Neural progenitor cell (in vitro differentiated cells): ENCODE measurements at places on chromosomes 7 and 10.

DNA sequence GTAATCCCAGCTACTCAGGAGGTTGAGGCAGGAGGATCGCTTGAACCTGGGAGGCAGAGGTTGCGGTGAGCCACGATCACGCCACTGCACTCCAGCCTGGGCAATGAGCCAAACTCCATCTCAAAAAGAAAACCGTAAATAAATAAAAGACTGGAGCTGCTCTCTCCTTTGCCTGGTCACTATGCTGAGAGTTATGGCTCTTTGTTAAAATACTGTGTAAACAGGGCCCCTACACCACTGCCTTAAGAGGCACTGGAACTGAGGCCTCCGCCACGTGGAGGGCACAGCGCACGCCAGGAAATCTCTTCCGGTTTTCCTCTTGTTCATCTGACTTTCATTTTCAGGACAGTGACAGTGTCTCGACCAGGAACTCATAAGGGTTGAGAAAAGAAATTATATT is 123.3 kb downstream of the PAXIP1 start:
- no peak for DNase-seq

GRCh38 chr7:39095875-39096619 is 118.3 kb downstream of the POU6F2 start:
- DNase-seq, result no peak

DNA sequence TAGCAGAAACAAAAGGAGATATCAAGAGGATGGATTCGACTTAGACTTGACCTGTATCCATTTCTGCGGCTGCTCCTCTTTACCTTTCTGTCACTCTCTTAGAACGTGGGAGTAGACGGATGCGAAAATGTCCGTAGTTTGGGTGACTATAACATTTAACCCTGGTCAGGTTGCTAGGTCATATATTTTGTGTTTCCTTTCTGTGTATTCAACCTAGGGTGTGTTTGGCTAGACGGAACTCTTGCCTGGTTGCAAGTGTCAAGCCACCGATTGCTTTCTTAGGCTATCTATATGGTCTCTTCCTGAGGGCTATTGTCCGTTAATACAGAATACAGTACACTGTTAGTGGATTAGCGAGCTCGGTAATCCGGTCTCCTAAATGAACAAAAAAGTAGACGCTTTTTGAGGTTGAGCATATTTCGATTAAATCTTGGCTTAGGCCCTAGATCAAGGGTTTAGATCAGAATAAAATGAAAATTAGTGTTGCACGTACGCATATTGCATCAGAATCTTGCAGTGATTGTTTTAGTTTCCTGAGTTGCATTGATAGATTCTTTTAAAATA is 1.2 kb downstream of the PTEN start:
- peak; percentile 68 for DNase-seq

GRCh38 chr7:11331128-11332102 is 357.7 kb downstream of the PHF14 start:
- no peak for DNase-seq

DNA sequence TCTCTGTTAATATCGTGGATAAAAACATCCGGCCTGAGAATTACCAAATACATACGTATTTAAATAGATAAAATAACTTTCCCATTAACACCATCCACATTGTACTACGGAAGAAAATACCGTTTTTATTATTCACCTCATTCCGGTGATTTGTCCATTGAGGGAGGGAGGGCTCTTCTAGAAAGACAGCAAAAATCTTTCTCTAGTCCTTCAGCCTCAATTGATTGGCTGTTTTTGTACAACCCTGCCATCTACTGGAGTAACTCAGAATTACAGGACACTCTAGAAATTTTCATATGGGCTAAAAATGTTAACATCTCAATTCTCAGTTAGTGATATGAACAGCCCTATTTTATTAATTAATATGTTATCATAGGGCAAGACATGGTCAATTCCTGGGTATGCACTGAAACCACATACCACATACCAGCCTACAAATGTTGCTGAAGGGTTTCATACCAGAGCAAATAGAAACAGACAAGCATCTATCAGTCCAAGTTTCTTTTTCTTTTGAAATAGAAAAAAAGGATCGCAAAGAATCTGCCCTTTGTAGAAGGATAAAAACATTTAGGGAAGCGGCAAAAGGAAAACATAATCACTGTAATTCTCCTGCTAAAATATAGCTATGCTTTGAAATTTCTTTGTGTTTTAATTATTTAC is 55.8 kb upstream of the CDCA7L start:
- DNase-seq, result peak; percentile 51

DNA sequence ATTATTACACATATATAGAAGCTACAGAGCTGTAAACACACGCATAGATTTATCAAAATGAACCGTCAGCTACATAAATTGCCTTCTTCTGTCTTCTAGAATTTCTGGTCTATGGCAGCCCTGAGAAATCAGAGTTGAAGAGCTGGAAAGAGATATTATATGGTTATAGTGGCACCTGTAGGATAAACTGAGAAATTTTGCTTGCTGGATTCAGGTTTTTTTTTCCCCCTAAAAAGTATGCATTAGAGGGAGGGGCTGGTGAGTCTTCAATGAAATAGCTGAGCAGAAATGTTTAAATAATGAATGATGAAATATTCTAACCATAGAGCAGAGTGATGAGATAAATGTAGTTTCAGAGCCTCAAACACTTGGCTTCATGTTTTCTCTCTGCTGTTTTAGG is 78.0 kb upstream of the DYNC1I1 start:
- DNase-seq, result no peak

GRCh38 chr10:7601023-7601656 is 65.6 kb downstream of the ITIH5 start:
- DNase-seq, result no peak

GRCh38 chr7:90180649-90181048 is 26.4 kb downstream of the STEAP1 start:
- DNase-seq, result no peak

DNA sequence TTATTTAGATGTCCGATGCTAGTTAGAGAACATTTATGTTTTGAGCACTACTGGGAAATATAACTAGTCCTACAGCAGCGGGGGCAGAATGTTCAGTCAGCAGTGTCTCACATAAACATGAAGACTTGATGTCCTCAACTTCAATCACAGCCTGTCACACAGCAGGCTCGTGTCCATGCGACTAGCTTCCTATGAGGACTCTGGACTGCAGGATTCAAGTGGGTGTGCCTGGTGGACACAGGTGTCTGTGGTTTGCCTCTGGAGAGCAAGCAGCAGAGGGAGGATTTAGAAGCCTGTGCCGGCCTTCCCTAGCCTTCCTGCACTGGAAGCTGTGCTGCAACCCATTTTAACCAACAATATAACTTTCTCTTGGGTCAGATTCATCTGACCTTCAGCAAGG is 30.0 kb upstream of the LANCL2 start:
- DNase-seq, result no peak

- peak; percentile 6 for DNase-seq
Observed at GRCh38 chr7:49166441-49166840, 242.1 kb downstream of the CDC14C start.

DNA sequence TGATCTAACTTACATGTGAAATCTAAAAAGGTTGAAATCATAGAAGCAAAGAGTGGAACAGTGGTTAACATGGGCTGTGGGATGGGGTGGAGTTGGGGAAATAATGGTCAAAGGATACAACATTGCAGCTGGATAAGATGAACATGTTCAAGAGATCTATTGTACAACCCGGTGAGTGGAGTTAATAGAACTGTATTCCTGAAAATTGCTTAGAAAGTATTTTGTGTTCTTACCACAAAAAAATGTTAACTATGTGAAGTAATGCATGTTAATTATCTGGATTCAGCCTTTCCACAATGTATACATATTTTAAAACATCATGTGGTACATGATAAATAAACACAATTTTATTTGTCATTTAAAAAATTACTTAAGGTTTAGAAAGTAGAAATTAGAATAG is 271.0 kb upstream of the LRRTM3 start:
- no peak for DNase-seq

DNA sequence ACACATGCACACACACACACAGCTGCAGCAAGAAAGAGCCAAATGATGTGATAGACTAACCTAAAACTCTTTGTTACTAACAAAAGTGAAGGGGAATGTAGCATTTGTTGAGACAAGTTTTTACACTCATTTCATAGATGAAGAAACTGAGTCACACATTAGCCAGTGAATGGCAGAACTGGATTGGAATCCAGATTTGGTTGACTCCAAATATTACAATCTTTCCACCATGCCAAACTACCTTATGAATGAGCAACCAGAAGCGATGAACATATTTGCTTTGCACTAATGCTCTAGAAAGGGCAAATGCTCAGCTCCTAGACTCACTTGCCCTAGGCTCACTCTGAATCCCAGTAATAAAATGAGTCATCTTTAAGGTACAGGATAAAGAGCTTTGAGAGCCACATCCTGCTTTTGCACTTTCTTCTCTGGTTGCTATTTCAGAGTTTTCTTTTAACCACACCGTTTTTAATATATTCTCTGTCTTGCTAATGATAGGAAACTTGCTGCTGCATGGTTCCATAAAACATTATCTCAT is 111.9 kb downstream of the GPAM start:
- DNase-seq, result no peak

DNA sequence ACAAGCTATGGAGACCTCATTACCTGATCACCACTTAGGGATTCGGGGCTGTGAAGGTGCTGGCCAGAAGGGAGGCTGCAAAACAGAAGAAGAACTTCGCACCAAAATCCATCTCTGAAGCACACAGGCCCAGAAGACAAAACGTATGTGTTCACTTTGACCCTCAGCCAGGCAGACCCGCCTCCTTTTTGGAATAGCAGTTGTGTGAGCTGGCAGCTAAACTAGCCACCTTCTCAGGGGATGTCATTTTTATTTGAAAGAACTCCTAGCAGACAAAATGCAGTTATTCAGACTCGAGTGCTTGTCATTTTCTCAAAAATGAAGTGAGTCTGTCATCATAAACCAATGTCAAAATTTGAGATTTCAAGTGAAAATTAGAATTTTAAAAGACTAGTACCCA is 71.7 kb downstream of the TNS3 start:
- DNase-seq, result no peak

DNA sequence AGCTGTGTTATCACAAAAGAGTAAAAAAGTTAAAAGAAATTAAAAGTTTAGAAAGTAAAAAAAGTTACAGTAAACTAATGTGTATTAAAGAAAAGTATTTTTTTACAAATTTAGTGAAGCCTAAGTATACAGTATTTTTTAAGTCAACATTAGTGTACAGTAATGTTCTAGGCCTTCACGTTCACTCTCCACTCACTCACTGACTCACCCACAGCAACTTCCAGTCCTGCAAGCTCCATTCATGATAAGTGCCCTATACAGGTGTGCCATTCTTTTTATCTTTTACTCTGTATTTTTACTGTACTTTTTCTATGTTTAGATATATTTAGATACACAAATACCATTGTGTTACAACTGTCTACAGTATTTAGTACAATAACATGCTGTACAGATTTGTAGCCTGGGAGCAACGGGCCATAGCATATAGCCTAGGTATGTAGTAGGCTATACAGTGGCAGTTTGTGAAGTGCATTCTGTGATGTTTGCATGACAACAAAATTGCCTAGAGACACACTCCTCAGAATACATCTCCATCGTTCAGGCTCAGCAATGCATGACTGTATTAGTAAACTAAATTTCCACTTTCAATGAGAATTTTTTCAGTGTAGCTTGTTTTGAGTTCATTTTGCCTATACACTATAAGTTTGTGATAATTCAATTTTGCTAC is 539.9 kb upstream of the C7orf33 start:
- no peak for DNase-seq

DNA sequence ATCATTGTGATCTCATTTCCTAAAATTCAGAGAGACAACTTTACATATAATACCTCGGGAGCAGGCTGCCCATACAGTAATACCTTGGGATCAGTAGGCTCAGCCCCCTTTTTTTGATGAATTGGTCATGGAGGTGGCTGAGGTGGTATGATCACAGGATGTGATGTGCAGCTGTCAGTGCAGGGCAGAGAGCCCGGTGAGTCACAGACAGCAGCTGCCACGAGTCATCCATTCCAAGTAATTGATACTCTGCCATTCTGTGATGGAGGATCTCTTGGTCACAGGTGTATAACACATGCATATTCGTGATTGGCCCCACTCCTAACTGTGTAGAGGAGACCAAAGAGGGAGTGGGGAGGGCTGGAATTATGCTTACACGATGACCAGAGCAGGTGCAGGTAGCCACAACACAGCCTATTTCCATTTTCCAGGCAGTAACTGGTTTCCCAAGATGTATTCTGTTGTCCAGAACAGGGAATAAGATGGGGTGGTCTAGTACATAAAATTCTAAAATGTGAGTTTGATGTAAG is 14.1 kb downstream of the NRCAM start:
- DNase-seq, result no peak

DNA sequence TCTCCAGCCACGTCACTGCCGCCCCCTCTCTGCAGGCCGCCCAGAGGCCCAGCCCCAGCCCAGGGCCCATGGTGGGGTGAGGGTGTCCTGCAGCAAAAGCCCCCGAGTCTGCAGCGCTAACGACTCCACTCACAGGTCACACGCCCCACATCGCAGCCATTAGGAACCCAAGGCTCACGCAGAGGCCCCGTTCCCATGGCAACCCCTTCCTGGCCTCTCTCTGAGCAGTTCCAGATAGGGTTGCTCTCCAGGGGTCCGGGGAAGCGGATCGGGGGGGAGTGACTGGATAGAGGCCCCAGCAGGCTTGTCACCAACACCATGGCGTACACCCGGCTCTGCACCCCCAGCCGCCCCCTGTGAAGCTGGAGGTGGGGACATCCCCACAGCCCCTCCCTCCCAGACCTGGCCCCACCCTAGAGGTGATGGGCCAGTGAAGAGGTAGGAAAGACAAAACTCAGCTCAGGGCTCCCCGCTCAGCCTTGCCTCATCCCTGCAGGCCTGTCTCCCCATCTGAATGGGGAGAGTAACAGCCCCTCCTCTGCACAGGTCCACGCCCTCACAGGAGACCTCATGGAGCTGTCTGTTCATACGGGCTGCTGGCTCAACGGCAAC is 41.2 kb downstream of the TNRC18 start:
- DNase-seq, result peak; percentile 91

- DNase-seq, result no peak
Observed at GRCh38 chr7:2175514-2175913, 57.2 kb downstream of the MAD1L1 start.

- no peak for DNase-seq
Observed at GRCh38 chr10:48333856-48334255, 27.4 kb downstream of the MAPK8 start.

GRCh38 chr7:30433082-30433481 is 45.5 kb downstream of the NOD1 start:
- peak; percentile 18 for DNase-seq

DNA sequence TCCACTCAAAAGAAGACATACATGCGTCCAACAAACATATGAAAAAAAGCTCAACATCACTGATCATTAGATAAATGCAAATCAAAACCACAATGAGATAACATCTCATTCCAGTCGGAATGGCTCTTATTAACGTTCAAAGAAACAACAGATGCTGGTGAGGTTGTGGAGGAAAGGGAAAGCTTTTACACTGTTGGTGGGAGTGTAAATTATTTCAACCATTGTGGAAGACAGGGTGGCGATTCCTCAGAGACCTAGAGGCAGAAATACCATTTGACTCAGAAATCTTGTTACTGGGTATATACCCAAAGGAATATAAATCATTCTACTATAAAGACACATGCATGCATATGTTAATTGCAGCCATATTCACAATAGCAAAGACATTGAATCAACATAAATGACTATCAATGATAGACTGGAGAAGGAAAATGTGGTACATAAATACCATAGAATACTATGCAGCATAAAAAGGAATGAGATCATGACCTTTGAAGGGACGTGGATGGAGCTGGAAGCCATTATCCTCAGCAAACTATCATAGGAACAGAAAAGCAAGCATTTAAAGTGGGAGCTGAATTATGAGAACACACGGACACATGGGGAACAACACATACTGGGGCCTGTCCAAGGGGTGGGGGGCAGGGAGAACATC is 28.4 kb downstream of the PCDH15 start:
- no peak for DNase-seq

GRCh38 chr10:58513188-58514110 is 777 bp downstream of the BICC1 start:
- DNase-seq, result peak; percentile 73
